H4 (cell line): ENCODE measurements at places on chromosomes 12 and 14.

DNA sequence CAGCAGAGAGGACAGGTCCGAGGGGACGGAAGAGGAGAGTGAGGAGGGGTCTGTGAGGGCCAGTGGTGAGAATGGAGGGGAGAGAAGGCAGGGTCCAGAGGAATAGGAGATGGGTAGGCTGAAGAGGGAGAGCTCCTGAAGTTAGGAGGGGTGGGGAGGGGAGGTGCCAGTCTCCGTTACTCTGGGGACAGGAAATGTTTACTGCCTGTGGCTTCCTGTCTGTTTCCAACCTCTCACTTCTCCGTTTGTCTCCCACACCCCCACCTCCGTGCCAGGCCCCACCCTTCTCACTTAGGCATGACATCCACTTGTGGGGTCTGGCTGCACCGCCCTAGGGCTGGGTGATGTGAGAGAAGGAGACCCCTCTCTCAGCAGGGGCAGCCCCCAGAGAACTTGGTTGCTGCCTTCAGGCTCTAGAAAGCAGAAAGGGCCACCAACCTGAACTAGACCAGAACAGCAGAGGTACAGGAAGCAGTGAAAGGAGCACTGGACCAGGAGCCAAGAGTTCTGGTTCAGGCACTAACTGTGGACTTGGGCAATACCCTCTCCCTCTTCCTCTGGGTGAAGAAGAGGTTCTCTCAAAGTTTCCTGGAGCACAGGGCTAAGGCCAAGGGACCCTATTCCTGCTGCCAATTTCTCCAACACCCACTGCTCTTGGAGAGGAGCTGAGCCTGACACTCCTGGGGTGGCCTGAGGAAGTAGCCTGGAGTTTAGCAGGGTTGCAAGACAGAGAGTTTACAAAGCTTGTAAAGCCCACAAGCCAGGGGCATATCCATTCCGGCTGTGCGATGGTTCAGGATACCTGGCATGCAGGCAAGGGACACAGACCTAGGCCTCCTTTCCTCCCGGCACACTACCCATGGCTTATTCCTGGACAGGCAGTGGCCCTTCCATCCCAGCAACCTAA is 5.5 kb downstream of the ITGA5 start:
- peak; percentile 36 for DNase-seq

- no peak for DNase-seq
Observed at GRCh38 chr14:51860825-51861499, 550 bp downstream of the GNG2 start.

- DNase-seq = no peak
Observed at GRCh38 chr14:57979376-57980048, 113.6 kb upstream of the SLC35F4 start.

GRCh38 chr12:24719293-24719721 is 229.6 kb downstream of the BCAT1 start:
- DNase-seq = peak; percentile 13

- no peak for DNase-seq
Observed at GRCh38 chr12:109053382-109054123, 1.2 kb downstream of the USP30 start.
